Liver (tissue), 10 donors: ENCODE measurements at places on chromosomes 7 and 10. TPM values are rescaled to one million over a fixed set of nuclear protein-coding genes. Genes with fewer than 3 reads are reported as not detected.
A peak's percentile ranks its signal among the peaks of the same experiment; 100 is the strongest.

Gene GNGT1
- total RNA-seq, result not detected

Gene KCNH2
- 0.33 TPM for total RNA-seq

Gene MLXIPL
- total RNA-seq, result 50.3 TPM

DNA sequence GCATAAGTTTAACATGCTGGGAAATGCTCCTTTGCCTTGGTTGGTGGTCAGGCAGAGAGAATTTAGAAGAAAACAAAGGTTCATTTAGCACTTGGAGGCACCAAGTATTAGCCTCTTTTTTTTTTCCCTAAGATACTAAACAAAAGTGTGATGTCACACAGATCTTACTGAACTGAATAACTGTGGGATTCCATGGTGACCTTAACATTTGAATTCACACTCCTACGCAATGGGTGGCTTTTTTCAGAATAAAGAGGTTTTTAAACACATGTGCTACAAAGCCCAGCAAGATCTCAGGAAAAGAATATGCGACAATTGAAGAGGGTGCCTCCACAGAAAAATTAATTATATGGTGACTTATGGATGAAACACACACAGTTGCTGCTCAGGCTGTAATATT lies 133.4 kb upstream of the ABCB5 start:
- H3K4me1 ChIP-seq, result no peaks in the 10 kb centered on the region
- H3K27me3 ChIP-seq, result no peaks in the 10 kb centered on the region
- H3K4me3 ChIP-seq, result no peak overlapping the region
- no peaks in the 10 kb centered on the region for H3K36me3 ChIP-seq

DNA sequence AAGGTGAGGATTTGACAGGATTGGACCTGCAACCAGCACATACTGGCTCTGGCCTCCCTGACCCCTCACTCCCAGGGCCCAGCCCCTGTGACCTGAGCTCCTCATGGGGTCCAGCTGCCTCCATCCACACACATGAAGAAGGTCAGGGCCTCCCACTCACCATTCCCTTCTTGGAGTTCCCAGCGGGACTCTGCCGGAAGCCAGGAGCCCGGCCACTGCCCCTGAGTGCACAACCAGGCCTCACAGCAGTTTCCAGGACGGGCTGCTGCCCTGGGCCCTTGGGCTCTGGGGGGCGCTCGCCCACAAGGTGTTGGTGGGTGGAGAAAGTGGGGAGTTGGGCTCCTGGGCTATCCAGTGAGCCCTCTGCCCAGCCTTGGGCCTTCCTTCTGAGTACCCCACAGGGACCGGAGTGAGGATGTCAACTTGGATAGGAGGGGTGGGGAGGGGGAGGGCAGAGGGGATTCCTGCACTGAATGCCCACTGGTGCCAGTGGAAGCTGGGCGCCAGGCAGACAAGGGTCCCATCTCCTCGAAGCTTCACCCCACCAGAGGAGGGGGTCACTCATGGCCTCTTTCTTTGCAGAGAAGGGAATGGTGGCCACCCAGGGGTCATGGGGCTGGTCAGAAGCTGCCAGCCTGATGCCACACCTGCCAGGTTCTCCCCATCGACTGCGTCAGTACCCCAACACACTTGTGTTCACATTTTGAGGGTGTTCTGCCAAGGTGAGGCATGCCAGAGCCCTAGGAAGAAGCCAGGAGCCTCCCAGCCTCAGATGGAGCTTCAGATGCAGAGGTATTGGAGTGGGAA lies 115.3 kb downstream of the PTPN20 start:
- peak; percentile 29 for DNase-seq
- no peak overlapping the region for H3K4me3 ChIP-seq
- H3K27ac ChIP-seq, result no peak overlapping the region
- H3K27me3 ChIP-seq, result no peaks in the 10 kb centered on the region
- no peaks in the 10 kb centered on the region for H3K36me3 ChIP-seq

- no peaks in the 10 kb centered on the region for H3K4me1 ChIP-seq
- H3K27me3 ChIP-seq, result no peaks in the 10 kb centered on the region
- H3K4me3 ChIP-seq, result peak overlapping the region; percentile 84
- H3K27ac ChIP-seq, result peak overlapping the region; percentile 95
- H3K36me3 ChIP-seq, result no peaks in the 10 kb centered on the region
- DNase-seq, result no peak
Observed at GRCh38 chr10:88582411-88582805, 710 bp downstream of the RNLS start.

DNA sequence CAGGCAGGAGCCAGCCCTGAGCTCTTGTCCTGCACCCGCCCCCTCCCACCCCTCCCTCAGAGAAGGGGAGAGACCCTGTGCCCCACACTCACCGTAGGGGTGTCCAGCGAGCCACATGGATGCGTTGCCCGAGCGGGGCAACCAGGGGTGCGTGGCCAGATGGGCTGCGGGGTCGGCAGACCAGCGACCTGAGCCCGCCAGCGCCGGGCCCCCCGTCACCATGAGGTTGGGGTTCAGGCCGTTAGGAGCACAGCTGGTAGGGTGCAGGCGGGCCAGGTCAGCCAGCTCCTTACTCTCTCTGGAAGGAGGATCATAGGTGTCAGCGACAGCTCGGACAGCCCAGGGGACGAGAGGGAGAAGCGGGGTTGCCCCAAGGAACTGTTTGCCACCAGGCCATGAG lies 46.4 kb downstream of the TNRC18 start:
- H3K27me3 ChIP-seq, result no peaks in the 10 kb centered on the region
- no peak for DNase-seq
- H3K36me3 ChIP-seq, result peaks cover 40% of the 10 kb centered on the region

- no peak for DNase-seq
- H3K4me1 ChIP-seq, result peaks cover 6% of the 10 kb centered on the region
Observed at GRCh38 chr7:131042269-131043160, 285.2 kb upstream of the MKLN1 start.

Gene NKX2-3
- 0.09 TPM for total RNA-seq

Gene HOXA7
- under 0.01 TPM for total RNA-seq

Gene OR2A5
- 0.28 TPM for total RNA-seq

DNA sequence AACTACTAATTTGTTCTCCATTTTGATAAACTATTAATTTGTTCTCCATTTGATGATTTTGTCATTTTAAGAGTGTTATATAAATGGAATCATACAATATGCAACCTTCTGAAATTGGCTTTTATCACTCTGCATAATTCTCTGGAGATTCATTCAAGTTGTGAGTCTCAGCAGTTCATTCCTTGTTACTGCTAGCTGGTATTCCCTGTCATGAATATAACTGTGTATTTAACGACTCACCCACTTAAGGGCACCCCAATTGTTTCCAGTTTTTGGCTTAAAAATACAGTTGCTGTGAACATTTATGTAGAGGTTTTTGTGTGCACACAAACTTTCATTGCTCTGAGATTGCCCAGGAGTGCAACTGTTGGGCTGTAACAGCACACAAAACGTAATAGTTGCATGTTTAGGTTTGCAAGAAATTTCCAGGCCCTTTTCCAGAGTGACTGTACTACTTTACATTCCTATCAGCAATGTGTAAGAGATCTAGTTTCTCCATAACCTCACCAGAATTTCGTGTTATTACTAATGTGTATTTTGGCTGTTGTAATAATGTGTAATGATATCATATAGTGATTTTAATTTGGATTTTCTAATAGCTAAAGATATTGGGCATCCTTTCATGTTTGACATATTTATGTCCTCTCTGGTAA lies 153.2 kb upstream of the ADCY1 start:
- H3K4me1 ChIP-seq, result no peaks in the 10 kb centered on the region
- H3K27ac ChIP-seq, result no peak overlapping the region
- H3K4me3 ChIP-seq, result no peak overlapping the region
- H3K36me3 ChIP-seq, result no peaks in the 10 kb centered on the region
- H3K27me3 ChIP-seq, result no peaks in the 10 kb centered on the region

DNA sequence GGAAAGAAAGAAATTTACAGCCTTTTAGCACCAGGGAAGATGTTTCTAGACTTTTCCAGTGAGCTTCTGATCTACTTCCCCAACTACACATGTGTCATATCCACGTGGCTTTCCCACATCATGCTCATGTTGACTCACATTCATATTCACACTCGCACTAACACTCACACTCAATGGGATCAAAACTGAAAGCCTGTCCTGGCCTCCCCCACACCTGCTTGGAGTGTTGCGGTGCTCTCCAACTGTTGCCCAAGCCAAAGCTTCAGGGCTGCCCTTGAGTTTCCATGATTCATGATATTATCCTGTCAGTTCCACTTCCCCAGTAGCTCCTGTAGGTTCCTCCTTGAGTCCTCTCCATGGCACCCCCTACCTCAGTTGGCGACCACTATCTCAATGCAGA lies 444.4 kb downstream of the GATA3 start:
- H3K27ac ChIP-seq, result no peak overlapping the region
- H3K4me3 ChIP-seq, result no peak overlapping the region
- H3K27me3 ChIP-seq, result no peaks in the 10 kb centered on the region
- H3K36me3 ChIP-seq, result no peaks in the 10 kb centered on the region
- DNase-seq, result no peak
- H3K4me1 ChIP-seq, result no peaks in the 10 kb centered on the region

DNA sequence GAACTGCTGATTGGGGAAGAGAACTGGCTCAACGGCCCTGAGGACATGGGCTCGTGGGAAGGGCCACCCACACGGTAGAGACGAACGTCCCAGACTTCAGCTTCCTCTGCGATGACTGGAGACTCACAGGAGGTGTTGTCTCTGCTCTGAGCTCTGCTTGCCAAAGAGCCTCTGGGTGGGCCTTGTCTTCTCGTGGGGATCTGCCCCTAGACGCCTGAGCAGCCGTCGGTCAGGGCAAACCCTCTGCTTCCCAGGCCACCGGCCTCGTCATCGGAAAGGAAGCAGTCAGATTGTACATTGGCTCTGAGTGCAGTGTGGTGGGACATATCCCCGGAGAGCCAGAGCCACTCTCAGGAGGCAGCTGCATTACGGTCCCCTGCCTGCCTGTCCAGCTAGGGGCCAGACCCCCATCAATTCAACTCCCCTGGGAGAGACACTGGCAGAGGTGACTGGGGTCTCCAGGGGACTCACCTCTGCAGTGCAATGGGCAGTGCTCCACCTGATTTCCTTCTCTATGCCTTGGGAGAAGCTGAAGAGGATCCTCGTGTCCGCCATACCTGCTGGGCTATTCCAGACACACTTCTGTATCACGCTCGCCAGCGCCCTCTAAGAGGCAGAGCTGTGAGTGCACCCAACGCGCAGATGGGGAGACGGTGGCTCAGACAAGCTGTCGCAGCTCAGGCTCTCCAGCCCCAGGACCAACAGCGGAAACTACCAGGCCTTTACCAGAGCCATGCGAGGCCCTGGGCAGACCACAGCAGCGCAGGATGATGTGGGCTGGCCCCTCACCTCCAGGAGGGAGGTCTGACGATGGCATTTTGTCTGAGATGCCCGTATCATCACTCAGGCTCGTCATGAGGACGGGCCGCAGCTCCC lies 227.4 kb downstream of the TCERG1L start:
- H3K36me3 ChIP-seq, result no peaks in the 10 kb centered on the region
- DNase-seq, result no peak
- H3K4me3 ChIP-seq, result no peak overlapping the region
- H3K27ac ChIP-seq, result no peak overlapping the region

GRCh38 chr10:104925232-104925851 lies 284.3 kb downstream of the SORCS3 start:
- H3K4me3 ChIP-seq, result no peak overlapping the region
- H3K27ac ChIP-seq, result no peak overlapping the region
- DNase-seq, result no peak
- no peaks in the 10 kb centered on the region for H3K27me3 ChIP-seq

Gene ELFN1
- total RNA-seq, result 3.3 TPM

- no peaks in the 10 kb centered on the region for H3K27me3 ChIP-seq
- no peak overlapping the region for H3K4me3 ChIP-seq
- no peak for DNase-seq
- H3K36me3 ChIP-seq, result no peaks in the 10 kb centered on the region
- peaks cover 11% of the 10 kb centered on the region for H3K4me1 ChIP-seq
Observed at GRCh38 chr10:77189520-77189919, 448.1 kb downstream of the KCNMA1 start.

DNA sequence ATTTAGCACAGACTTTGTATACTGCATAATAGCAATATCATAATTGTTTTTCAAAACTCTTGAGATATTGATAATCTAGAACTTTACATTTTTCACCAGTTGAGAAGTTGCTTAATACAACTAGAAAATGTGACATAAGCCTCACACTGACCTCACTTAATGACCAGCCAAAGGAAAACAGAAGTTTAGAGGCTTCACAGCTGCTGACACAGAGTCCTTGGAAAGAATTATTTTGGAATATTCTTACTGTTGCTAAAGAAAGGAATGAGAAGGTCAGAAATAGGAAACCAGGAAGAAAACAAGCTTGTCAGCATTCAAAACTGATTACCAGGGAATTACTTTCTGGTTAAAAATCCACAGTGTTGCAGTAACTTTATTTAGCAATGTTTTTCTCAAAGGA lies 35.5 kb upstream of the WASL start:
- DNase-seq, result no peak
- H3K36me3 ChIP-seq, result no peaks in the 10 kb centered on the region
- H3K4me1 ChIP-seq, result no peaks in the 10 kb centered on the region
- no peak overlapping the region for H3K27ac ChIP-seq
- no peak overlapping the region for H3K4me3 ChIP-seq
- H3K27me3 ChIP-seq, result no peaks in the 10 kb centered on the region

Gene ASAH2
- total RNA-seq, result 0.75 TPM

DNA sequence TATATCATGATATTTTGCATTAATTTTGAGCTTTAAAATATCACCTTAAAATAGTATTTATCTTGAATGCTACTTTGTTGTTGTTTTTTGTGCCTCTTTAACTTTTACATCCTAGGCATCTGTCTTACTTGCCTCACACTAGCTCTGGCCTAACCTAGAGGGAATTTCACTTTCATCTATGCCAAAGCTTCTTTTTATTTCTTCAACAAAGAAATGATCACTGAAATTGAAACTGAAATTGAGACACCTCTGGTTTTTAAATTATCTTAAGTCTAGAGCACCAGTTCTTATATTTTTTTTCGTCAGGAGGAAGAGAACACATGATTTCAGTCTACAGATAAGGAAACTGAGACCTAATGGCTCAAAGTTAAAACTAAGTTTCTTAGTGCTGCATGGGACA lies 3.5 kb upstream of the SCIN start:
- H3K4me1 ChIP-seq, result peaks cover 3% of the 10 kb centered on the region
- H3K27ac ChIP-seq, result no peak overlapping the region
- DNase-seq, result no peak
- H3K4me3 ChIP-seq, result no peak overlapping the region
- H3K27me3 ChIP-seq, result peaks cover 6% of the 10 kb centered on the region

GRCh38 chr7:48959676-48960075 lies 35.3 kb downstream of the CDC14C start:
- no peaks in the 10 kb centered on the region for H3K36me3 ChIP-seq
- H3K27me3 ChIP-seq, result peaks cover 2% of the 10 kb centered on the region
- H3K4me3 ChIP-seq, result no peak overlapping the region
- no peaks in the 10 kb centered on the region for H3K4me1 ChIP-seq
- no peak overlapping the region for H3K27ac ChIP-seq

GRCh38 chr7:157940497-157940896 lies 603.7 kb downstream of the DNAJB6 start:
- DNase-seq, result no peak

Gene IMPDH1
- total RNA-seq, result 11.1 TPM

DNA sequence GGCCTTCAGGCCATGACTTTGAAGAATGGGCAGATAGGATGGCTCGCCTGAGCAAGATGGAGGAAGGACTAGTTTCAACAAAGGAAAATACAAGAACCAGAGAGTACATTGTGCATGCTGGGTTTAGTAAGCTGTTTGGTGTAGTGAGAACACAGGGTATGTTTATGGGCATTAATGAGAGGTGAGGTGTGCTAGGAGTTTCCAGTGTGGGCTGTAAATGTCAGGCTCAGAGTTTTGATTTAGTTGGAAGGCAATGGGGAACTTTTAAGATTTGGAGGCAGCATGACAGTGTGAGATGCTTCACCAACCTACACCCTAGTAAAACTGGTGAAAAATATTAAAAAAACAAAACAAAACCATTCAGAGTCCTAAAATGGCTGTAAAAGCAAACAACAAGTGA lies 13.3 kb downstream of the IGFBP1 start:
- no peaks in the 10 kb centered on the region for H3K4me1 ChIP-seq
- H3K36me3 ChIP-seq, result no peaks in the 10 kb centered on the region
- DNase-seq, result no peak
- H3K27ac ChIP-seq, result no peak overlapping the region

Gene OPN4
- not detected for total RNA-seq

Gene FGFR2
- total RNA-seq, result 50.6 TPM
